Mononuclear cell (primary cell): ENCODE measurements at places on chromosomes 2 and 18. TPM values are rescaled to one million over a fixed set of nuclear protein-coding genes. Genes with fewer than 3 reads are reported as not detected.

The SMYD1 gene
- total RNA-seq: under 0.01 TPM

The EGR4 gene
- 0.52 TPM for total RNA-seq

The UGT1A5 gene
- not detected for total RNA-seq

The LOXHD1 gene
- total RNA-seq: 0.63 TPM

The ANKRD39 gene
- total RNA-seq: 4.3 TPM

The RASGRP3 gene
- 31.5 TPM for total RNA-seq

The ACKR3 gene
- 2.7 TPM for total RNA-seq

The PPIG gene
- 60.1 TPM for total RNA-seq

The CNTNAP5 gene
- total RNA-seq: not detected

The CELF4 gene
- total RNA-seq: not detected

The HOXD3 gene
- not detected for total RNA-seq

The UGT1A8 gene
- not detected for total RNA-seq

The CHRNG gene
- total RNA-seq: not detected

The PAX3 gene
- total RNA-seq: 0.21 TPM

The HADHB gene
- total RNA-seq: 60.0 TPM

The UGGT1 gene
- total RNA-seq: 44.4 TPM

The MAP3K19 gene
- total RNA-seq: not detected

The AP1S3 gene
- total RNA-seq: 5.4 TPM

The IL1B gene
- 3,994 TPM for total RNA-seq

The CD8B2 gene
- 0.73 TPM for total RNA-seq

The TNFRSF11A gene
- 1.4 TPM for total RNA-seq

The EFHD1 gene
- total RNA-seq: 0.42 TPM

The DCC gene
- total RNA-seq: under 0.01 TPM

The RNF152 gene
- total RNA-seq: 0.73 TPM

The HNMT gene
- total RNA-seq: 42.2 TPM

The KIF1A gene
- total RNA-seq: not detected

The MLPH gene
- total RNA-seq: not detected

The DTNA gene
- 0.31 TPM for total RNA-seq

The ALPP gene
- not detected for total RNA-seq

The SCYGR4 gene
- not detected for total RNA-seq

The WNT10A gene
- total RNA-seq: 1.5 TPM

The SGO2 gene
- total RNA-seq: 2.1 TPM

The RTKN gene
- total RNA-seq: 0.31 TPM

The CAMKMT gene
- 13.9 TPM for total RNA-seq

The ZSWIM2 gene
- total RNA-seq: not detected

The ABCA12 gene
- not detected for total RNA-seq
